Fibroblast of upper back skin (primary cell): ENCODE measurements at places on chromosomes 12 and 14.
A peak's percentile ranks its signal among the peaks of the same experiment; 100 is the strongest.

GRCh38 chr12:18932715-18933114 lies 194.8 kb downstream of the CAPZA3 start:
- peak; percentile 12 for DNase-seq

- no peak for DNase-seq
These were observed 17.8 kb downstream of the CDK2AP1 start for GRCh38 chr12:123253641-123254459.

DNA sequence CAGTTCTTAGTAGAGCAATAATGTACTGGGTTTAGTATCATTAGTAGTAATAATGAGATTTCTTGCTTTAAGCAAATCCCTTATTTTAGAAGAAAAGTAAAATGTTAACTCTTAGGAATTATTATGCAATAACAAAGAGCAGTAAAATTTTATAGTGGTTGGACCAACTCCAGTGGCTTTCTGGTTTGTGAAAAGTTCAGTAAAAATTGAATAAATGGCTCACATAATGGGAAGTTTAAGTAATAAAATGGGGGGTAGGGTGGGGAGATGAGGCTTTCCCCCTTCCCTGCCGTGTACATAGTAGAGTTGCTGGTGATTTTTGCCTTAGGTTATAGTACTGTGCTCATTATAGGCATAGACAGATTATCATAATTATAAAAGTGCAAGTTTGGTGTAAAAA lies 250.5 kb upstream of the ATP2B1 start:
- DNase-seq, result no peak

GRCh38 chr12:61385771-61386170 lies 874.4 kb upstream of the USP15 start:
- peak; percentile 56 for DNase-seq

DNA sequence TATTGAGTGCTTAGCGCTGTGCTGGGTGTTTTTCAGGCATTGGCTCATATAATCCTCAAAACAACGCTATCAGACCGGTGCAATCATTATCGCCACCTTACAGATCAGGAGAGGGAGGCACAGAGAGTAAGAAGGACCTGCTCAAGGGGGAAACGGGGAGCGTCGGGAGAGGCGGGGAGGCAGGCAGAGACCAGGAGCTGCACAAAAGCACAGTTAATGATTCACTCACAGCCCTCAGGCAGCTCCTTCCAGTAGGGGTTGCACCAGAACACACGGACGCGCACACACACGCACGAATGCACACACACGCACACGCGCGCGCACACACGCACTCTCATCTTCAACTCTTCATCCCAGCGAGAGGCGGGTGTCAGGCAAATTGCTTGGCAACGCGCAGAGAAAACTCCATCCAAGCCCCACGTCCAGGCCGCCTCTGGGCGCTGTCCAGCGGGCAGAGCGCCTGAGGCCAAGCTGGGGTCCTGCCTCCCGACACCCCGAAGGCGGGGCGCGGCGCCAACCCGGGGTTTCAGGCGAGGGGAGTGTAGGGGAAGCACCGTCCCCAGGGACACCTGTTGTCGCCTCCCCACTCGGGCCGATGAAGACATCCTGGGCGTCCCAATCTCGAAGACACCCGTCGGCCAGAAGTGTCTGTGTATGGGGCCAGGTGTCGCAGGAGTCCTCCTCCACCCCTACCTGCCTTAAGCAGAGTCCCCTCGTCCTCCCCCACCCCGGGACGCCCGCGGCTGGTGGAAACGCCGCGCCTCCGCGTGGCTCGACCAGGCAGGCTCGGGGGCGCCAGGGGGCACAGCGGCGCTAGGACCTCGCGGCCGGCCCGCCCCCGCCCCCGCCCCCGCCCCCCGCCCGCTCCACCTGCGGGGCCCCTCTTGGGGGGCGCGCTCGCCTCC lies 35.5 kb upstream of the STON2 start:
- peak; percentile 8 for DNase-seq
